RWPE2 (cell line): ENCODE measurements at places on chromosomes 5 and 9.

DNA sequence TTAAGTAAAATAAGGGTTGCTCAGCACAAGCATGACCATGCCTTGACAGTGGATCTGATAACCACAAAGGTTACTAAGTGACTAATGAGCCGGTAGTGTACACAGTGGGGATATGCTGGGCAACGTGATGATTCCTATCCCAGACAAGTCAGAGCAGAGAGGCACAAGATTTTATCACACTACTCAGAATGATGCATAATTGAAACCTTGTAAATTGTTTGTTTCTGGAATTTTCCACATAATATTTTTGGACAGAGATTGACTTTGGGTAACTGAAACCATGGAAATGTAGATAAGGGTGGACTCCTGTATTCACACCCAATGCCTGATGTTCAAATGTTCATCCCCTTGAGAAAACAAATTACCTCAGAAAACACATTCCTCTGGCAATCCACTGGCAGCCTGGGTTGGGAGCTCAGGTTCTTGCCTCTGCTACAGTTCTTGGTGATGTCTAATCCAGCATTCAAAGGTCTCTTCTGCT is 16.2 kb upstream of the ERAP1 start:
- peak; percentile 84 for DNase-seq

GRCh38 chr5:53403758-53404157 is 76.7 kb upstream of the FST start:
- no peak for DNase-seq

DNA sequence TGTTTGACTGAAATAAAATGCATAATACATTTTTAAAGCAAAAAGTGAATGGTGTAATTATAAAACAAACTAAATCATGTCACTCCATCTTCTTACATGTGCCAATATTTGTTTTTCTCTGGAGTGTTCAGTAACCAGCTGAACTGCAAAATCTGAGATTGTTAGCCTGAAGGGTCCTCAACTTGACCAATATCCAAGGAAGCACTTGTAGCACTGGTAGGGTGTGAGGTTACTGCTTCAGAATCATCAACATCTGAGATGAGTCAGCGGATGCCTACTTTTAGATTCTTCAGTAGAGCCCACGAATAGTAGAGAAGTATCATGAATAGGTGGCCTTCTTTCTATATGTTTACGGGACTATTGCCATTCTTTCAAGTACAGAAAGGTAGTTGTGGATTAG is 226.7 kb downstream of the TLE4 start:
- DNase-seq: no peak

GRCh38 chr9:104608336-104608735 is 2.9 kb upstream of the OR13C2 start:
- DNase-seq: no peak

DNA sequence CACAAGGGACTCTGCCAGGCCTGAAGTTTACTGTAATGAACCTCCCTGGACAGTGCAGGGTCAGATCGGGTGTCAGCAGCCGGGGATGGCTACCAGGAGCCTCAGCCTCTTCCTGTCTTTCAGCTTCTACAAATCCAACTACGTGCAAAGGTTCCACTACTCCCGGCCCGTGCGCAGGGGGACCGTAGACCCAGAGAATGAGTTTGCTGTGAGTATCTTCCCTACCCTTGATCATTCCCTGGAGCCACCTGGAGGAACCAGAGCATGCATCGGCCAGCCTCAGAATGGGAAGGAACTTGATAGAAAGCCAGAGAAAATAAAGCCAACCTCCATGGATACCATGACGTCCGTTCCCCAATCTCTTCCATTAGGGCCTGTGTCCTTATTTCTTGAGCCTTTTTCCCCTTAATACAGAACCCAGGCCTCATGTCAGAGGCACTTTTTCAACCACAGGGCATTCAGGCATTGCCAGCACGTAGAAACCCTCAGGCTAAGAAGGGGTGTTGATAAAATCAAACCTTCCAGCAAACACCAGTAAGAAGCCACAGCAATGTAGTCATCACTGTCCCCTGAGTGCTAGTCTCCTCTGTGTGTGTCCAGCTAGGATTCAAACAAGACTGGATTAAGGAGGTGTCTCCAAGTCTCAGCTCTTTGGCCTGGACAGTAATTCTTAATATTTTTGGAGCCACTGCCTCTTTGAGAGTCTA is 49.0 kb upstream of the FOXI1 start:
- DNase-seq: no peak

DNA sequence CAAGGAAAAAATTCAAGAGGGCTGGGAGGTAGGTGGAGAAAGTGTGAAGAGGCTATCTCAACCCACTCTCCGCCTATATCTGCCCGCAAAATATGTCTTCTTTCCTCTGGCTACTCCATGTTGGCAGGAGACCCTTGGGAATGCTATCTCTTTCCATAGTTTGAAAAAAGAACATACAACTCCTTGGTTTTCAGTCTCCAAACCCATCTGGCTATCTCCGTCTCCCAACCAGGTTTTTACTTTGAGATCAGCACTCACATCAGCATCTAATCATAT is 109.9 kb upstream of the IFNE start:
- DNase-seq: no peak

- no peak for DNase-seq
Measured at GRCh38 chr9:107258919-107259318, 24.2 kb upstream of the RAD23B start.

DNA sequence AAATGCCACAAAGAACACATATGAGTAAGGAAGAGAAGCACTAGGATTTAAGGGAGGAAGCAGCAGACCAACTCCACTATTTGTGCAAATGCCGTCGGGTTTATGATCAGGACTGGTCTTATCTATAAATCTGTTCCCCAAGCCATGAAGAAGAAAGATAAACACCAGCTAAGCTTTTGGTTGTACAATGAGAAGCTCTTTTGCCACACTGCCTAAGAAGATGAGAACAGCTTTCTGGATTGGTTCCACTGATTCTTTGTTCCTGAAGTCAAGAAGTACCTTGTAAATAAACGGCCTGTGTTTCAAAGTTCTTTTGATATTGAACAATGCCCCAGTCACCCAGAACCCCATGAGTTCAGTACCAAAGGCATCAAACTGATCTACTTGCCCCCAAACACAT is 93.9 kb downstream of the RFX3 start:
- DNase-seq: no peak

DNA sequence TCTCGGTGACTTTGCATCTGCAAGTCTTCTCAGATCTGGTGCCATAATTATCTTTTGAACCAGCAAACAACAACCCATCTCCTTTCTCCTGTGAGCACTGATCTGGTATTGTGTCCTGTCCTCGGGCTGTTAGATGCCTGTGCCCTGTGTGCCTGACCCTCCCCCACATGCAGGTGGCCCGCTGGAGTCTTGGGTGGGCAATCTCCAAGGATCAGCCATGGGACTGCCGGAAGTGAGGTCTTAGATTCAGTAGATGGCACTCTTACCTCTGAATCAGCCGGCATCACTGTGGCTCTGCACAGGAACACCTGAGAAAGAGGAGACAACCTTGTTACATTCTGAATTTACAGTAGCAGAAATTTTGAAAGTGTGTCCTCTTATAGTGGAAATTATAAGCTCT is 172.4 kb downstream of the IRX2 start:
- DNase-seq: no peak

GRCh38 chr5:180831139-180832093 is 28.8 kb upstream of the MGAT1 start:
- DNase-seq: peak; percentile 83

GRCh38 chr5:67381236-67381880 is 184.8 kb upstream of the CD180 start:
- no peak for DNase-seq

- no peak for DNase-seq
Measured at GRCh38 chr5:156473269-156473908, 146.4 kb downstream of the SGCD start.

GRCh38 chr5:9015937-9016270 is 530.0 kb downstream of the SEMA5A start:
- no peak for DNase-seq

GRCh38 chr9:25094518-25094917 is 548.8 kb upstream of the IZUMO3 start:
- no peak for DNase-seq

- DNase-seq: no peak
Measured at GRCh38 chr9:93244101-93244500, 60.2 kb downstream of the WNK2 start.

DNA sequence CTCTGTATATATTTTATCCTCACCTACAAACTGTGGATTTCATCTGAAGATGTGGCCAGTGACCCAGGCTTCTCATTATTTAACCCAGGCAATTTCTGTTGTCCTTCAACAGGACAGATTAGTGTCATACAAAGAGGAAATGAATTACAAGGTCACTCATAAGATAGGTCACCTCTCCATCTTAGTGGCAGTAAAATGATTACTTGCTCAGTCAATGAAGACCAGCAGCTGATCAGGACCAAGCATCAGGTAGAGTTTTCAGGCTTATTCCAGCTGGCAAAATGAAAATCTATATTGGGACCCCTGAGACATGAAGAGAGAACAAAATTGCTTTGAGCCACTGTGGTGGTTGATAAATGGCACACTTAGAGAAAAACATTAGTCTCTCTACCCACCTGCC is 135.2 kb upstream of the PRDM9 start:
- DNase-seq: no peak

DNA sequence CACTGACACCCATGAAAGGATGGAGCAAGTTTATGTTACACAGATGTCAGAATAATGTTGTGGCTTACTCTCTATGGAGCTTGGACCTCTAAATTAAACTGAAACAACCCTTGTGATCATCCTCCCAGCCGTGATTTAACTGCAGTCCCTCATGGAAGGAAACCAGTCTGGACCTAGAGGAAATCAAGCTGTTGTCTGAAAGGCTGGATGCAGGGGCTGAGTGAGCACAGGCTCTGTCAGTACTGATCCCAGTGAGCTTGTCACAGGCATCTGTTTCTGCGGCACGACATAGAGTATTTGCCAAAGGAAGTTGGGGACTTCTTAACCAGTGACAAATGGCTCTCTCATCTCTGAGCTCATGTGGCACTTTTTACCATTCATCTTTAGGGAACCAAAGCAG is 282.9 kb upstream of the MAP3K1 start:
- no peak for DNase-seq

GRCh38 chr9:126561582-126561981 is 52.1 kb upstream of the LMX1B start:
- no peak for DNase-seq

DNA sequence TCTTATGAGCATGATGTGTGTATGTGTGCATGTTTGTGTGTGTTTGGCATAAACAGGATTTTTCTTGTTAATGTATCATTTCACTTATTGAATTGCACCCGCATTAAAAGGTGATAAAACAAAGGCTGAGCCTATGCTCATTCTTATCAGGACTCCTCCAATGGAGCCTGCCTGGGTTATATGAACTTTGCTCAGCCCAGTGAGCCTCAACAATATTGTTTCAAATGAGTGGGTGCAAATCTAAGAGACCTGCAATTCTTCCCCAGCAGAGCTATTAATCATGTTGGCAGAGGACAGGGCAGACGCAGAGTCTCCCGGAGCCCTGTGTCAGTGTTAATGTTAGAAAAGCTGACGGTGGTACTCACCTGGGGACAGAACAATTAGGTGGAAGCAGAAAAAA is 71.6 kb downstream of the SH3RF2 start:
- no peak for DNase-seq

- DNase-seq: no peak
Measured at GRCh38 chr9:136187683-136188586, 17.0 kb downstream of the LHX3 start.

DNA sequence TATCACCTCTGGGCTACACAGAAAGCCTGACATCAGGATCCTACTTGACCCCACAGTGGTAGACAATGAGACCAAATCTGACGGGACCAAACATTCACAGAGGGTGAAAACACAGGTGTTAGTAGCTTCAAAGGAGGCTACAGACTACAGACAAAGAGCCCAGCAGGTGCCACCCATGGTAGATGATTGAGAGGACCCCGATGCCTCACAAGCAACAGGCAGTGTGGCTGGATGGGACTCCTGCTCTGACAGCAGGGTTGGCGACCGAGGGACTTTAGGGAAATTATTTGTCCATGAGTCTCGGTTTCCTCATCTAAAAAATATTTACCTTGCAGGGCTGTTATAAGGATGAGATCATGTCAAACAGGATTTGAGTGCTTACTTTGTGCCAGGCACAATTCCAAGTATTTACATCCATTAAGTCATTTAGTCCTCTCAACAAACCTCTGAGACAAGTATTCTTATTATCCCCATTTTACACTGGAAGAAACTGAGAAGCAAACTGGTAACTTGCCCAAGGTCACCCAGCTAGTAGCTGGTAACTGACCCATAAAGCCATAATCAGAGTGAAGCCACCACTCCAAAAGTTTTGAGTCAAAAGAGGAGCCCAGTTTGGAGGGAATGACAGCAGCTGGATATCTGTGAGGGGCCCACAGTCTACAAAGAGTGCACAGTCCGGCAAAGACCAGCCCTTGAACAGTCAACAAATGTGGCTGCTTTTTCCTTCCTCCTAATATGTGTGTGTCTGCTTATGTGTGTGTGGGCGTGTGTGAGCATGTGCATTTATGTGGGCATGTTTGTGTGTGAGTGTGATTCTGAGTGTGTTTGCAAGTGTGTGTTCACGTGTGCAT is 502.0 kb downstream of the BNC2 start:
- no peak for DNase-seq

- DNase-seq: no peak
Measured at GRCh38 chr9:116276651-116277121, 123.1 kb downstream of the PAPPA start.

GRCh38 chr9:128552744-128553440 is 505 bp downstream of the SPTAN1 start:
- no peak for DNase-seq

GRCh38 chr5:172837640-172838039 is 3.6 kb downstream of the ERGIC1 start:
- DNase-seq: peak; percentile 60

DNA sequence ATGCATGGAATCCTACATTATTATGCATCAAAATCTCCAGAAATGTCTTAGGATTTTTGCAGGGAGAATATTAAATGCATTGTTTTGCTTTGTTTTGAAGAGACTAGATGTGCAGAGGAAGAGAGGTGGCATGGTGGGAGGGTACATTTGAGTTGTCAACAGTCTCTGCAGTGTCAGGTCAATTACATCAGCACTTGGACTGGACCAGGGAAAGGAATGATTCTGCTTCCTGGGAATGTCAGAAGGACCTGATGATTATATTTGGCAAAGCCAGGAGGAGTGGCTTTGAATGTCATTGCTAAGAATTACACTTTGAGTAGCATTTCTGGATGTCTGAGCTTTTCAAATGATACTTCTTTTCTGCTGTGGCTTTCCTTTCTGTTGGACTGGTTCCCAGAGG is 17.5 kb upstream of the TMEFF1 start:
- DNase-seq: no peak

- no peak for DNase-seq
Measured at GRCh38 chr5:113043491-113043931, 66.9 kb downstream of the DCP2 start.

DNA sequence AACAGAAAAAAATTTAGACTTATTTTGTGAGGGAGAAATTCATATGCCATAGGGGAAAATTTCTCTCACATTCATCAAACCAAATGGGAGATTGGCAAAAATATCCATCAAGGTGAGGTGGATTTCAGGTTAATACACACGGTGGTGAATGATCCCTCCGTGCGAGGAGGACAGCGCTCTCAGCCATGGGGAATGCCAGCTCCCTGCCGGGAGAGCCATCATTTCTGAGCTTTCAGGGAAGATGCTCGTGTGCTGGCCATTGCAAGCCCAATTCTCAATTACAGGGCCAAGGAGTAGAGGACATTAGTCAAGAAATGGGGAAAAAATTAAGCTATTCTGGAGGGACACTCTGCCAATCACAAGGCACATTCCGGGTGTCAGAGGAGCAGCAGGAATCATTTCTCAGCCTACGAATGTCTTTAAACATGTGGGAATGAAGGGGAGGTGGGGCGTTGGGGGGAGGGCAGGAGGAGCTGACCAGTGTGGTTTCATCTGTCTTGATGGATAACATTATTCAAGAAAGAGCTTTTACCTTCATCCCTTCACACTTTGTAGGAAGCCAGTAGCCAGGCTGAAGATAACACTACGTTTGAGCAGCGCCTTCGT is 165.5 kb downstream of the DAB2IP start:
- no peak for DNase-seq
